ENCODE measurements at places on chromosomes 2 and 18.

- no peak for DNase-seq
These were observed 130.7 kb upstream of the KLF7 start for GRCh38 chr2:207296265-207296948.

DNA sequence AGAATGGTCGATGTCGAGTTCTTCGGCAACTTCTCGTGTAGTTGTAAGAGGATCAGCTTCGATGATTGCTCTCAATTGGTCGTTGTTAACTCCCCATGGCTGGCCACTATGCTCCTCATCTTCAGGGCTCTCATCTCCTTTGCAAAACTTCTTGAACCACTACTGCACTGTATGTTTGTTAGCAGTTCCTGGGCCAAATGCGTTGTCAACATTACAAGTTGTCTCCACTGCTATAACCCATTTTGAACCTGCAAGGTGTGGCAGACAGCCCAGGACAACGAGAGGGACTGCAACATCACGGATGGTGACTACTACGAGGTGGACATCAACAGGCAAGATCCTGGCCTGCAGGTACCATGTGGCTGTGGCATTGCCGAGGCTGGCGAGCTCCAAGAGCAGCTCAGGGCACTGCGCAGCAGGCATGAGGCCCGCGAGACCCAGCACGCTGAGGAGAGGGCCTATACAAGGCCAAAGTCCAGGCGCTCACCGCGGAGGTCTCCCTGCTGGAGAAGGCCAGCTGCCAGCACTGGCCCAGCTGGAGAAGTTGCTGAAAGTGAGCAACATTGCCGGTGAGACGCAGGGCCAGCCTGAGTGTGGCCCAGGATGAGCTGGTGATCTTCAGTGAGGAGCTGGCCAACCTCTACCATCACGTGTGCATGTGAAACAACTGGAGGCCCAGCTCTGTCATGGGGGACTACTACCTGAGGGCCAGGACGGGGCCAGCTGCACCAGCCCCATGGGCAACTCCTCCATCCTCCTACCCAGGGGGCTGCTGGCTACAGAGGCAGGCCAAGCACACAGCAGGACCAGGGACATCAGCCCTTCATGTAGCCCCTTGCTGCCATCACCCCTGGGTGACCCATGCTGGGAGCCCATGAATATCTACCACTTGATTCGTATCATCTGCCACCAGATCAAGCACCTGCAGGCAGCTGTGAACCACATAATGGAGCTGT, 20.2 kb downstream of the CLK1 start:
- DNase-seq: no peak

DNA sequence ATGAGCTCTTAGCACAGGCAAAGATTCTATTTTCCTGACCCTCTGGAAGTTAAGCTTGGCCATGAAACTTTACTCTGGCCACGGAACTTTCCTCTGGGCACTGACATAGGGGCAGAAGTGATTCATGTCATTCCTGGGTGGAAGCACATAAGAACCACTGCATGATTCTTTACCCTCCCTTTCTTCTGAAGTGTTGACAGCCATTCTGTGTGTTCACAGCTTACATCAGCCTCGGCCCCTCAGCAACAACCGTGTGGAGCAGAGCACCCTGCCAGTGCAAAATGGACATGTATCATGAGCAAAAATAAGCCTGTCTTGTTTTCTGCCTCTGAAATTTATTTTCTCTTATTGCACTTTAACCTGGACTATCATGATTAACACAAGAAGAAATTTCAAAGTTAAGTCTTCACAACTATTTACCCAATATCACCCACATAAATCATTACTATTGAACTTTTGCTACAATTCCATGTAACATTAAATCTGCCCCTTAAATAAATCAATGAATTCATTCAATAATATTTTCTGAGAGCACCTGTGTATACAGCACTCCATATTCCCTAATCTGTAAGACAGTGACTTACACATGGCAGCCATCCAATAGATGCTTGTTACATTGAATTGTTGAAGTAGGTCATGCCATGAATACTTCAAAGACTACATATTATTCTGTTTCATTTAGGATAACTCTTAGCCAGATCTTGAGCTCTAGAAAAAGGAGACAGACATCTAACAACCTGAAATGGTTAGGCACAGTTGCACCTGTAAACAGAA, 531.9 kb downstream of the IRS1 start:
- DNase-seq: peak; percentile 41

DNA sequence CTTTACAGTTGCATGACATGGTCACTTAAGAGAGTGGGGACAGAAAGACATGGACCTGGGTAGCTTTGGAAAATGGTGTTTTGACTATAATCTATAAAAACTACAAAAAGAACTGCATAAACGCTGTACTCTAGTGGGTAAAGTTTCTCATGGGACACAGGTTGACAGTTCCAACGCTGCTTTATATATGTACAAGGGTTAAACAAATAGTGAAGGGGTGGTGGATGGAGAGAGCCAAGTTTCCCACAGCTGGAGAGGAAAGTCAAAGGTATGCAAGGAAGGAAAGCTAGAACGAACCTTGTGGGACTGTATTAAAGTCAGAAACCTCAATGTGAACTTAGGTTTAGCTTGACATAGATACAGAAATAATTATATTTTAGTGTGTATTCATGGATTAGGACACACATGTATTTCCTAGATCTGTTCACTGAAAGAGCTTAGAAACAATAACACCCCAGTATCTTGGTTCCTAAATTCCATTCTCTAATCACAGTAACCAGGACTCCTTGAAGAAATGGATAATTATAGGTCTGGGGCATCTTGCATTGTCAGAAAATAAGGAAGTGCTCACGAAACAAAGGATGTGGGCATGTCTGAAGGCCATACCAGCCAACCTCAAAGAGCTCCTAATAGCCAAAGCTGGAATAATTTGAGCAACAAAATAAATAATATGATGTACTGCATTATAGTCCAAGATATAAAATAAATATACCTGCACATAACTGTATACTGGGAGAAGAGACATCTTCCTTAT, 28.8 kb downstream of the TANC1 start:
- DNase-seq: no peak

DNA sequence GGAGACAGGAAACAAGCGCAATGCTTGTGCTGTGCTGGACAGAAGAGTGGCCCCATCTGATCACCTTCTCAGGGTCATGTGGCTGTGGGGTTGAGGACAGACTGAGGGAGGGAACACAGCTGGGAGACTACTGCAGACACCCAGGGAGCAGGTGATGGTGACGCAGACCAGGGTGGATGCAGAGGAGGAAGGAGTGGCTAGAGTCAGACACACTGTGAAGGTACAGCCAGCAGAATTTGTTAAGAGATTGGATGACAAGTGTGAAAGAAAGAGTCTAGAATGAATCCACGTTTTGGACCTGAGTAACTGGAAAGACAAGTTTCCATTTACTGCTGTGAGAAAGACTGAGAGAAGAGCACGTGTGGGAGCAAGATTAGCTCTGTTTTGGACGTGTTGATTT, 15.9 kb upstream of the POMC start:
- no peak for DNase-seq

GRCh38 chr2:30363406-30363805, 83.6 kb upstream of the LCLAT1 start:
- no peak for DNase-seq

DNA sequence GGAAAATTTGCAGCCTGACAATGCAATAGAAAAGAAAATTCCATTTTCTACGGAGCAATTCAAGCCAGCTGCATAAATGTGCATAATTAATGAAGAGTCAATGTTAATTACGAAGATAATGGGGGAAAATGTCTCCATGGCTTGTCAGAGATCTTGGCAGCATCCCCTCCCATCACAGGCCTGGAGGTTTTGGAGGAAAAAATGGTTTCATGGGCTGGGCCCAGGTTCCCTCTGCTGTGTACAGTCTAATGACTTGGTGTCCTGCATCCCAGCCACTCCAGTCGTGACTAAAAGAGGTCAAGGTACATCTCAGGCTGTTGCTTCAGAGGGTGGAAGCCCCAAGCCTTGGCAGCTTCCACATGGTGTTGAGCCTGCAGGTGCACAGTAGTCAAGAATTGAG, 779.7 kb downstream of the DCDC2C start:
- no peak for DNase-seq

DNA sequence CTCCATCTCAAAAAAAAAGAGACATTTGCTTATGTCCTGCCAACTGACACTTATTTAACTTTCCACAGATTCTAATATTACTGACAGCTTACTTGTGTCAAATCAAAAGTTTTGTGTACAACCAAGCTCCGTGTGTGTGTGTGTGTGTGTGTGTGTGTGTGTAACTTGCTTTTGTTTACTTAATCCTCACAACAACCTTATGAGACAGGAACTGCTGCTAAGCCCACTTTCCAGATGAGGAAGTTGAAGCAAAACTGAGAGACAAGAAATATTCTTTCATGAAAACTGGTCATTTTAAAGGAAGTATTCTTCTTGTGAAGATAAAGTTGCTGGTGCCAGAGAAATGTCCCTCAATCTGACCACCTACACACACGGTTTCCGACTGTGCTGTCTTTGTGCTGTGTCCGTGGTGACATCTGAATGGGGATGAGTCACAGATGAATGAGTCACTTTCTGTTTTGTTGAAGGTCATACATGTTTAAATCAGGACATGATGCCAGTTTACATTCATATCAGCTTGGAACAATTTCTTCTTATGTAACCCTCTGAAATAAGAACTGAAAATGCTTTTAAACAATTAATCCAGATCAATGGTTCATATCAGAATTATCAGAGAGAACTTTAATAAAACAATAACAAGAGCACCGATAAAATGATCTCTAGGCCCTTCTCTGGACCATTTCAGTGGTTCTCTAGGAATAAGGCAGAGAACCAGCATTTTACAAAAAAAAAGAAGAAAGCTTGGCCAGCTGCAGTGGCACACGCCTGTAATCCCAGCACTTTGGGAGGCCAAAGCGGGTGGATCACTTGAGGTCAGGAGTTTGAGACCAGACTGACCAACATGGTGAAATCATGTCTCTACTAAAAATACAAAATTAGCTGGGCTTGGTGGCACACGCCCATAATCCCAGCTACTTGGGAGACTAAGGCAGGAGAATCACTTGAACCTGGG, 95.5 kb downstream of the THNSL2 start:
- peak; percentile 0 for DNase-seq

- DNase-seq: peak; percentile 92
These were observed 233.2 kb downstream of the CNTNAP5 start for GRCh38 chr2:124258140-124258880.

- no peak for DNase-seq
These were observed 41.1 kb upstream of the REG3G start for GRCh38 chr2:78984386-78984785.

- no peak for DNase-seq
These were observed 679 bp downstream of the CLK1 start for GRCh38 chr2:200863782-200864175.

GRCh38 chr18:963276-963675, 58.6 kb downstream of the ADCYAP1 start:
- DNase-seq: no peak

DNA sequence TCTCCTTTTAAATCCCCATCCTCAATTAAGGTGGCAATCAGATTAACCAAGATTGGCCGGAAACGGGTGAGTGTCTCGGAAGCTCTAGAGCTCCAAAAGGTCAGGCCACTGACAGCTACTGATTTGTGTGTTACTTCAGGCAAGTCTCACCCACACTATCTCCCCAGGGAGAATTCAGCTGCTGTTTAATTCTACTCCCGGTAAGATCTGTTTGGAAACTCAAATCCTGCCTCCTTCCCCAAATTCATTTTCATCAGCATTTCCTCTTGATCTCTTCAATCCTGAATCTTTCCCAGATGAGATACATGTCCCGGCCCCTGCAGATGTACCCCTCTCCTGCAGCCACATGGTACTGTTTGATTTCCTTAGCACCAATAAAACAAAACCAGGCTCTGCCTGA, 34.9 kb downstream of the EFR3B start:
- no peak for DNase-seq

DNA sequence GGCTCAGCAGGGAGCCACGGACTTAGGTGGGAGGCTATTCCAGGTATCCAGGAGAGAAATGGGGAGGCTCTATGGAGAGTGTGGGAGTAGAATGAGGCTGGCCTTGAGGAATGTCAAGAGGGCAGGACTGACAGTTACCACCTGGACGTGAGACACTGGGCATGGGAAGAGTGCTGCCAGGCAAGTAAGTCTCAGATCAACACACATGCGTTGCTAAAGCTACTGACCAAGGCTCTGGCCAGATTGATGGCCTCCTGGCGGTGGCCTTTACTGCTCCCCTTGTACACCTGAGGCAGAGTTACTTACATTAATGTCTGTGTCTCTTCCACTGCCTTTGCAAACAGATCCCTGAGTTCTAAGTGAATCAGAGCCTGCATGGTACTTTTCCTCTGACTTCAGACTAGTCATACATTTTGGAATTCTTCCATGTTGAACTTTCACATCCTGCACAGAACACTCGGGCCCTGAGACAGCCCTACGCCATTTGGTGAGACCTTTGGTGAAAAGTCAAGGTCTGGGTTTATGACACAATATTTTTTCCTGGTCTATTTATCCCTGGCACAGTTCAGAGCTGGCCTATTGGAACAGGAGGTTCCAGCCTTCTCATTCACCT, 398.8 kb upstream of the TRIB2 start:
- peak; percentile 93 for DNase-seq

- DNase-seq: no peak
These were observed 208.2 kb upstream of the ARL4C start for GRCh38 chr2:234705108-234705507.

- DNase-seq: peak; percentile 72
These were observed 79.3 kb upstream of the POU3F3 start for GRCh38 chr2:104774631-104775030.

GRCh38 chr2:217977840-217978535, 24.8 kb downstream of the TNS1 start:
- DNase-seq: no peak

Data from skeletal muscle cell (primary cell).